ENCODE measurements at places on chromosomes 3 and 15.
A peak's percentile ranks its signal among the peaks of the same experiment; 100 is the strongest.

DNA sequence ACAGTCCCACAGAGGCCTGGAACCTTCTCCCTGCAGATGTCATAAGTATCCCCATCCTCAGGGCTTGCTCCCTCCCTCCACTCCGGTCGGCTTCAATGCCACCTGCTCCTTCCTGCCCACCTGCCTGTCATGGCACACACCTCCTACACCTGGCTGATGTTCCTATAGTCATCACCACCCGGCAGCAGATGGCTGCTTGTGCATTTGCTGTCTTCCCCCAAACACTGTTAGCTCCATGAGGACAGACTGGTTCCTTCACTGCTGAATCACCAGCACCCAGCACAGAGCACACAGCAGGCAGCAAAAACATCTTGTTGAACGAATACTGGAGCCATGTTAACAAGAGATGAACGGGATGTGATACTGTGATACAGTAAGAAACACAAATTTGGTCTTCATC lies 14.8 kb downstream of the TARS3 start:
- no peak for DNase-seq

GRCh38 chr3:46481636-46482035 lies 16.1 kb upstream of the RTP3 start:
- peak; percentile 24 for DNase-seq

GRCh38 chr15:74170071-74170844 lies 3.3 kb upstream of the ISLR start:
- DNase-seq, result no peak

DNA sequence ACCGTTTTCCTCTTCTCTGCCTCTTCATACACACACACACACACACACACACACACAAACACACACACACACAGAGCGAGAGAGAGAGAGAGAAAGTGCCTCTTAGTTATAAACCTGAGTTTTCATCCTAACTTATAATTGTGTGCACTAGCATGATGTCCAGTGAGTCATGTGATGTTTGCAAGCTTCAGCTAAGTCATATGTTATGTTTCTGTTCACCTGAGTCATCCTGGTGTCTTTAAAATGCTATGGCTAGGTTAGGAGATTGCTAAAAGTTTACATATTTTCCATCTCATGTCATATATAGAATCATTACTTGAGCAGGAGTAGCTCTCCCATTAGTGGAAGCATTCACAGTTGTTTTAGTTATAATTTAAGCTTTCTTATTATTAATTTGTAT lies 155.8 kb downstream of the EPHA6 start:
- no peak for DNase-seq

Data from stromal cell of bone marrow (primary cell).